ENCODE measurements at places on chromosomes 16 and 17.

DNA sequence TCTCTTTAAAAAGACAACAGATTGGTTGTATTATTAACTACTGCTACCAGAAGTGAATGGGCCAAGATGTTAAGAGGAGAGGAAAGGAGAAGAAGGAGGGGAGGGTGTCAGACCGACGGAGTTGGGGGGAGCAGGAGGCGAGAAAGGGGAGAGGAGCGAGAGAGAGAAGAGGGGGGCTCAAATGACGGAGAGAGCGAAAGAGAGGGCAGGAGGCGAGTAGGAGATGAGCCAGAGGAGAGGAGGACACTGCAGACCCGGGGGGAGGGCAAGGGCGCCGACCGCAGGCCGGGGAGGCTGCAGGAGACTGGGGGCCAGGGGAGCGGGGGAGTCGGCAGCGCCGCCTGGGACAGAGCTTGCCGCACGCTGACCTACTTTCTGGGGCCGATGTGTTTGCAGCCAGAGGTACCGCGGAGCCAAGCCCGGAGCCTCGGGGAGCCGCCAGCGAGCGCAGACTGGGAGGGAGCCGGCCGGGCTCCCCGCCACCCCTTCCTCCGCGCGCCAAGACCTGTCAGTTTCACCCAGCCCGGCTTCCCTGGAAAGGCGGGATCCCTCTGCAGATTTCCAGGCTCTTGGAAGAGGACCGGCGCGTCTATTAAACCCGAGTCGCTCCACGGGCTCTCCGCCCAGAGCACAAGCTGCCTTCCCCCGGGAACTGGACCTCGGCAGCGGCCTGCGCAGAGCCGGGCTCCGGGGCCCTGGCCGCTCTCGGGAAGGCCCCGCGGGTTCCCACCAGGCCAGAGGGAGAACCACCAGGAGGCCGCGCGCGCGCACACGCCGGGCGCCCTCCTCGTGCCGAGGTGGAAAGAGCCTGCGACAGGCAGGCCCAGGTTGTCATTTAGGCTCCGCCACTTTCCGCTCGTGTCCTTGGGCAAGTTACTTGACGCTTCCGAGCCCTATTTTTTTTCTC is 74.6 kb downstream of the CMC2 start:
- DNase-seq: peak; percentile 51

- DNase-seq: peak; percentile 65
These were observed 12.6 kb upstream of the ARL5C start for GRCh38 chr17:39178536-39178935.

DNA sequence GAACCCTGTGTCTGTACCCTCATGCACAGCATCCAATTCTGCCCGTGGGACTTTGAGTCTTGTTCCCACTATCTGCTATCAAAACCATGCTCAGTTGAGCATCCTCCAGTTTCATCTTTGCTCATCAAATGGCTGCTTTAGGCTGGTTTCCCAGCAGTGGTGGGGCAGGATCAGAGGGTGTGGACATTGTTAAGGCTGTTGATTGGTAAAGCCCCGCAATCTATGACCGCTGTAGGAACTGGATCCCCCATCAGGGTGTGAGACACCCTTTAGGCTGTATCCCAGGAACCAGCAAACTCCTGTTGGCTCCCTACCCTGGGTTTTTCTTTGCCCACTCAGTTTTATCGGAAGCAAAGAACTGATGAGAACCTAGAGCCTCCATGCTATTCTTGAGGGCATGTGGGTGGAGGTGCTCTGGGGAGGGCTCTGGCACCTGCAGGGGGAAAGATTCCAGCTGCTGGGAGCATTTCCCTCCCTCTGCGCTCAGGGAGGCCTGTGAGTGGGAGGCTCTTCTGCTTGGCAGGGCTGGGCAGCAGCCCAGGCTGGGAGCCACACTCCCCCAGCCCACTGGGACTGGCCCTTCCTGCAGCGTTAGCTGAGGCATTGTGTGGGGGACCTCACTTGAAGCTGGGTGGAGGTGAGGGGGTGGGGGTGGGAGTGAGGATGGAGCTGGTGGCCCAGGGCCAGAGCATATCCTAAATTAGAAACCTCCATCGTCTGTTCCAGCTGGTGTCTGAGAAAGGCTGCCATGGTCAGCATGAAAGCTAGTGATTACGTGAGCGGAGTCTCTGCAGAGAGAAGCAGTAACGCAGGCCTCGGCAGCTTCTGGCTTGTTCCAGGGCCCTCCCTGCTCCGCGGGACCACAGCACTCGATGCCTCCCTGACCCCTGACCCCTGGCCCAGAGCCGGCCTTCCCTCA is 160.6 kb downstream of the IRF8 start:
- no peak for DNase-seq

DNA sequence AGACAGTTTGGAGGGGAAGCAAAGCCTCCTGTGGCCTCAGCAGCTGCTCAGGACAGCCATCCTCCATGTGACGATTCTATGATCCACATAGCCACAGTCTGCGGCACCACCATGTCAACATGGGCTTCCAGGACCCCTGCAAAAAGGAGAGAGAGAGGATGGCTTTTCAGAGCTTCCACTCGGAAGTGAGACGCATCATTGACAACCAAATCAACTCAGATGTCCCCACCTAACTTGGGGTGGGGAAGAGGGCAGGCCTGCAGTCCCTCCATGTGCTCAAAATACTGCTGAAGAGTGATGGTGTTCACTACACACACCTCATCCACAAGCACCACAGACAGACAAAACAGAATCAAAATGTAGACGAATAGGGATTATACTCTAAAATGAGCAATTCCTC is 5.9 kb upstream of the METTL16 start:
- no peak for DNase-seq

DNA sequence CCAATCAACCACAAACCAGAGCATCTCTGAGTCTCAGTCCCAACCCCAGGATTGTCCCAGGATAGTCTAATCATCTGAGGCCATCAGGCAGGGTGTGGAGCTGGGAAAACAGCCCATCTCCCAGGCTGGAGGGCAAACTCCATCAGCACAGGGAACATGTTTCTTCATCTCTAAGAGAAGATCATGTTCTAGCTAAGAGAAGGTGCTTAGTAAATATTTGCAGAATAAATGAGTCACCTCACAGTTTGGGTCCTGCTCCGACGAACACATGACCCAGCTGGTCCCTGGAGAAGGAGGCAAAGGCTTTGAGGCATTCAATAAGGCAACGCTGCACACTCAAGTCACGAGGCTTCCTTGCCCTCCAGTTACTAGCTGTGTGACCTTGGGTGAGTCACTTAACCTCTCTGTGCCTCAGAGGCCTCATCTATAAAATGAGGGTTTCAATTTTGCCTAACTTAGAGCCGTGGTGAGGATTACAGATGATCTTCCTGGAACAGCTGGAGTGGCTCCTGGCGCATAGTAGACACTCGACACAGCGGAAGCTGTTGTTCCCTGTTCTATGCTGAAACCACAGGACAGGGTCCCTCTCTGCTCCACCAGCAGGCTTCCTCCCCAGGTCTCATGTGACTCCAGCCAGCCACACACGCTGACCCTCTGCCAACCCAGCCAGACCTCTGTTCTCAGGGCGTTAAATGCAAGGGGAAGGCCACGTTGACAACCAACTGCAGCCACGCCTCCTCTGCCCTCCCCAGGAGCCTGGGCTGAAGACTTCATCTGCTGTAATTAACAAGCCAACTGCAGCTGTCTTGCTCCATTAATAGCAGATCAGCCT is 10.3 kb upstream of the RPL38 start:
- DNase-seq: no peak

- no peak for DNase-seq
These were observed 183.1 kb downstream of the CYLD start for GRCh38 chr16:50924759-50925545.

- no peak for DNase-seq
These were observed 32.5 kb downstream of the PPM1E start for GRCh38 chr17:58788199-58788598.

DNA sequence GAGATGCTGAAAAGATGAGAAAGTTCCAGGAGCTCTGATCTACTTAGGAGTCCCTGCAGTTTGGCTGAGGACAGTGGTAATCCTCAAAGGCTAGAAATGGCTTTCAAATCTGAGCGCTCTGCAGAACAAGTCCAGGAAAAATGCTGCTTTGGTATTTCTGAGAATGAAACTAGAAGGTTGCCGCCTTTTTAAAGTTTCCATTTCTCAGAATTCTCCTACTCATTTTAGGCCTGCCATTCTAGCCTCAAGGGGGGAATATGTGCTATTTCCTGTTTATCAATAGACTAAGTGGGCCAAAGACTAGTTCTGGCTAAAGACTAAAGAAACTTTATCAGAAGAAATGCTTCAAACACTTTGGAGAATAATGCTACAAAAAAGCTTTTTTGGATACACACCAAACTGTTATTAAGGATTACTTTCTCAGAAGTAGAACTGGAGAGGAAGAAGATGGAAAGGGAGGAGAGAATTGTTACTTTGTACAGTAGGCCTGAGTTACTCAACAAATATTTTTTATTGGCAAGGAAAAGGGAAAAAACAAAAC is at the start of gene SLFN12L:
TSS of gene SLFN12L (minus strand) at position 78 of the 541 bp plus-strand sequence. CDS start 15,314 bp downstream, outside the sequence.
- no peak for DNase-seq

DNA sequence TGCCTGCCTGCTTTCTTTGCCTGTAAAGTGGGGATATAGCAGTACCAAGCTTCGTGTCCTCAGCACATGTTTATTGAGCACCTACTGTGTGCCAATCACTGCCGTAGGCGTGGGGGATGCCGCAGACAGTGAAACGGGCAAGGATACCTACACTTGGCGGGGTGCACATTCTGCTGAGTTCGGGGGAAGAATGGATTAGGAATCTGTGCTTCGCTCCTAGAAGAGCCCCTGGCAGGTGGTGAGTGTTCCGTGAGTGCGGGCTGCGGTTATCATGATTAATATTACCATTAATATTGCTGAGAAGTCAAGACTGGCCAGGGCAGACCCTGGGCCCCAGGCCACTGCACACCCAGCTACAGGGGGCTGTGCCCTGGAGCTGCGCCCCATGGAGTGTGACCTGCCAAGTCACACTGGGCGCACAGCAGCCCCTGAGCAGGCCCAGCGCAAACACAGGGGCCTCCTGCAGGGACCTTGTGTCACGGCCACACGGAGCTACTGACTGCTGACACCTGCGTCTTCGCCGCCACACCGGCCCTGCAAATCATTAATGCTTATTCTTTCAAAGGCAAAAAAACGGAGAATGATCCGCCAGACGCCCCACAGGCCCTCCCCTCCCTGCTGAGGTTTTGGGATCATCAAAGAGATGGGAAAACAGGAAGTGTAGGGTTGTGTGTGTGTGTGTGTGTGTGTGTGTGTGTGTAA is 213.4 kb upstream of the GSE1 start:
- DNase-seq: no peak

- no peak for DNase-seq
These were observed 7.0 kb downstream of the FBF1 start for GRCh38 chr17:75933808-75934207.

DNA sequence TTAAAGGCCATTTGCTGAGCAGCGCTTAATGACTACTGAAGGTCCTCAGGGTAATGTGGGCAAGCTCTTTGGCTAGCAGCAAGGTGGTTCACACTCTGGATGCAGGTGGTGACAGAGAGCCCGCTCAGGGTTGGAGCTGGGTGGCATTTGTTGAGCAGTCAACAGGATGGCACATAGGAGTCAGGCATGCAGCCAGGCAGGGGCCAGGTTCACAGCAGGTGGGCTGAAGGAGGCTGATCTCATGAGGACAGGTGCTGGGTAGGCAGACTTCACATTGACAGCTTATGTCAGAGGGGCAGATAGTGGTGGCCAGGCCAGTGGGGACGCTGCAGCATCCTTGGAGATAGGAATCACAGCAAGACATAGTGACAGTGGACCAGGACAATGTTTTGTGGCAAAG is 4.5 kb downstream of the KRTAP3-1 start:
- DNase-seq: no peak

DNA sequence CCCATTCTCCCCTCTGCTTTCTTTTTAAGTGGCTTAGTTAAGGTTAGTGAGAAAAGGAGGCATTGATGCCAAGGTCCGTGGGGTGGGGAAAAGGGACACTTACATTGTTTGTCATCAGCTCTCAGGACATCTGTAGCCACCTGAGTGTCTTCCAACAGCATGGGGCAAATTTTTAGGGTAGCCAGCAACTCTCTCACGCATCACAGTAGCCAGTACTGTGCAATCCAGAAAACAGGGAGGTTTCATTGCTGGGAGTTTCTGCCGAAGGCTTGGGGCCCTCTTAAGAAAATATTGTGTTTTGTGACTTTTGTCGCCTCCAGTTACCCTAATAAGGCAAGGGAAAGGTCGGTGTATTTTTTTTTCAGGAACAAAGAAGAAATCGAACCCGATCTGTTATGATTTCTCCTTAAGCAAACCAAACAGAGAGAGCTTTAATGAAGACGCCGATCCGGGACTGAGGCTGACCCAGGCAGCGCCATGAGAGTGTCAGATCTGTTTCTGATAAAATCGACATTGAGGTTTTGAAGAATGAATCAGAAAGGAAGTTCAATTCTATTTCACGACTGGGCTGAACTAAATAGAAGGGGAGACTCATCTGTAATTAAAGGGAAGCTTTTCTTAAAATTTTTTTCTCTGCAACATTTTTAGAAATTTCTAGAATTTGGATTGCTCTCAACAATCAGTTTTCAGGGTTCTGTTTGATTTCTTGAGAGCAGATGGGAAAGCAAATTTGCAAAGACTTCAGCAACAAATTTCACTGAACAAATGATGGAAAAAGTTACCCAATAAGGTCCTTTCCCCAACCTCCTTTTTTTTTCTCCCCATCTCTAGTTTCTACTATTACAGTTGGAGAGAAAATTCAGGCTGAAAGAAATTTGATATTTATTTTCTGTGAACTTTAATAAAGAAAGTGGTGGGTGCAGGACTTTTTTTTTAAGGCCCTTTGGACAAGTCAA is 144.7 kb upstream of the IRX3 start:
- DNase-seq: no peak

DNA sequence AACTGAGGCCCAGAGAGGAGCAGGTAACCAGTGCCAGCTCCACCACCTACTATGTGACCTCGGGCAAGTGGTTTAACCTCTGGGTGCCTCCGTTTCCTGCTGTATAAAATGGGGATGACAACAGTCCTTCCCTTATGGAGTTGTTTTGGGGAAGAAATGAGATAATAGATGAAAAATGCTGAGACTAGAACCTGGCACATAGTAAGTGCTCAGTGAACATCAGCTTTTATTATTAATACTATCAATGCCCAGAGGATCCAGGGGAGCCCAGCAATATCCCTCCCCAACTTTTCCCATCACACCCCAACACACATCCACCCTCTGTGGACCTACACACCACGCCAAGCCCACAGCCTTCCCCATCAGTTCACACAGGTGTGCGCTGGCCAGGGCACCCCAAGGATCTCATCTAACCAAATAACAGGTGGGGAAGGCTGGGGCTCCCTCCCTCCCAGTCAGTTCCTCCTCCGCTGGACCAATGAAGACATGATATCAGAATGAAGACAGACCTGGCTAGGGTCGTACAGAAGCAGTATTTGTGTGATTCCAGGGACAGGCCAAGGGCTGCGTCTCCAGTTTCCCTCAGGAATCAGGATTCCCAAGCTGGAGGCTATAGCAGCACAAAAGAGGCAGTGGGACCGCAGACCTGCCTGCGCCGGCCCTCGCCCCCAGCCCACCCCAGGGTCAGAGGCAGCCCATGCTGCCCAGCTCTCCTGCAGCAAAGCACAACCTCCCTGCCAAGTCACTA is 1.8 kb downstream of the ATP2A3 start:
- no peak for DNase-seq

DNA sequence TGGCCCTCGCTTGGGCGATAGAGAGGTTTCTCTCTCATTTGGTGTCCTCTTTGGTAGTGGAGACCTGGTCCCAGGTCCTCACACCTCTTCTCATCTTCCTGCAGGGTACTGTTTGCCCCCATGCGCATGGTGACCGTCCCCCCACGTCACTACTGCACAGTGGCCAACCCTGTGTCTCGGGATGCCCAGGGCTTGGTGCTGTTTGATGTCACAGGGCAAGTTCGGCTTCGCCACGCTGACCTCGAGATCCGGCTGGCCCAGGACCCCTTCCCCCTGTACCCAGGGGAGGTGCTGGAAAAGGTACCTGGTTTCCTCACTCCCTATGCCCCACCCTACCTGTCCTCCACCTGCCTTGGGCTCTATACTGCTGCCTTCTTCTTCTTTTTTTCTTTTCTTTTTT is 10.5 kb downstream of the MVP start:
- no peak for DNase-seq

- DNase-seq: peak; percentile 78
These were observed 7.9 kb upstream of the CLDN9 start for GRCh38 chr16:3004781-3005284.
